Progenitor cell of endocrine pancreas (in vitro differentiated cells): ENCODE measurements at places on chromosomes 7 and 10.

- DNase-seq: no peak
Measured at GRCh38 chr10:69953851-69954250, 98.8 kb upstream of the MACROH2A2 start.

DNA sequence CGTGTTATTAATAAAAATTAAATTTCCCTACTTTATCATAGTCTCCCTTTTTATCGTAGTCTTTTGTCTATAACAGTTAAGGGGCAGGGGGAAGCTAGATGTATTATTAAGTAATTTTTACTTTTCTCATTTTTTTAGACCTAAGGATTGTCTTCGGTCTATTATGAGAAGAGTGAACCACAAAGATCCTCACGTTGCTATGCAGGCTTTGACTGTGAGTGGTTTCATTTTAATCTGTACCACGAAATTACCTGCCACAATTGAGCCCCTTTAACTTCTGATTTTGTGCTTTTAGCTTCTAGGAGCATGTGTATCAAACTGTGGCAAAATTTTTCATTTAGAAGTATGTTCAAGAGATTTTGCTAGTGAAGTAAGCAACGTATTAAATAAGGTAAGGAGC, 40.6 kb downstream of the STAM start:
- no peak for DNase-seq

DNA sequence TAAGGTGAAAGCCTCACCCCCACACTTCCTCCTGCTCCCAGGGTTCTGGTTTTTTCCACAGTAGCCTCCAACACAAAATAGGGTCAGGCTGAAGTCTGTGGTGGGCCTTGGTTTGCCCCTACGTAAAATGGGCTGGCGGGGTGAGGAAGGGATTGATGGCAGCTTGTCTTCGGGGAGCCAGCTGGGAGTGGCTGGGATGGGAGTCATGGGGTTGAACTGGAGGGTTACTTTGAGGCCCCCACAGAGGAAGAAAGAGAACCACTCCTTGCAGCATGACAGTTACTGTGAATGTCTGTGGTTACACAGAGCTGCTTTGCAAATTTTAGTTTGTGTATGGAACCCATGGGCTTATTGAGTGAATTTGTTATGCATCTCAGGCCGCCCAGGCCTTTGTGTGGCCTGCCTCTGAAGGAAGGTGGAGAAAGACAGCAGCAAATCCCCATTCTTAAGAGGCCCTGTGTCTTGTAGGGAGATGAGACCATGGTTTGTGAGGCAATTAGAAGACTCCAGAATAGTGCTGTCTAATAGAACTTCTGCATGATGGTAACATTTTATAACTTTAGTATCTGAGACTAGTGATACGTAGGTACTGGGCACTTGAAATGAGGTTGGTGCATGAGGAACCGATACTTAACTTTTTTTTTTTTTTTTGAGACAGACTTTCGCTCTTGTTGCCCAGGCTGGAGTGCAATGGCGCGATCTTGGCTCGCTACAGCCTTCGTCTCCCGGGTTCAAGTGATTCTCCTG, 8.1 kb downstream of the TRIM8 start:
- no peak for DNase-seq

GRCh38 chr10:124184208-124184830, 90.9 kb upstream of the CHST15 start:
- no peak for DNase-seq

DNA sequence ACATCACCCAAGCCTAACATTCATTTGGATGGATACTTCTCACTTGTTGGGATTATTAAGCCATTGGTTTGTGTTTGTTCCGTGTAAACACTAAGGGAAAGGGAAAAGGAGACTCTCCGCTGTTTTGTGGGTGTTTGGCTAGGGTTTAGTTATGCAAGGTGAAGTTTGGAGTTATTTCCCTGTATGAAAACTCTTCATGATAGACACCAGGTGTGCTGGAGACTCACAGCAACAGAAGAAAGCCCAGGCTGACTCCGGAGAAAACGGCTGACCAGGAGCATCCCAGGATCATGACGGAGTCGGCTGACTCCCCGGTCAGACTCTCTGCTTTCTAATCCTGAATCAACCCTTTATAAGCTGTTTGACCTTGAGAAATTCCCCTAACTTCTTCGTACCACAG, 94.1 kb upstream of the KLF6 start:
- no peak for DNase-seq

DNA sequence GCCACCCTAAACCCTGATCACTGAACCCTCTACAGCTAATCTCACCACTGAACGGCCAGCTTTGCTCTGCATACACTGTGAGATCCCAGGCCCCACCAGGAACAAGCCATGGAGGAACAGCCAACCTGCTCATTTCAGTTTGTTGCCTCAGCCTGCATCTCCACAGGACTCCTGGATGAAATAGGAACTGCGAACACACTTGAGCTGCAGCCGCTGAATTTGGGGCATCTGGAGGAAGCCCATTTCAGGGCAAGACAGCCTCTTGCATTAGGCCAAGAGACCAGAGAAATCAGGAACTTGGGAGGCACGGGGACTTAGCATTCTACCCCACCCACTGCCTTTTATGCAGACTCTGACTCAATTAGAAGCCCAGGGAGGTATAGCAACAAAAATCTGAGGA, 14.5 kb upstream of the EGR2 start:
- DNase-seq: no peak

DNA sequence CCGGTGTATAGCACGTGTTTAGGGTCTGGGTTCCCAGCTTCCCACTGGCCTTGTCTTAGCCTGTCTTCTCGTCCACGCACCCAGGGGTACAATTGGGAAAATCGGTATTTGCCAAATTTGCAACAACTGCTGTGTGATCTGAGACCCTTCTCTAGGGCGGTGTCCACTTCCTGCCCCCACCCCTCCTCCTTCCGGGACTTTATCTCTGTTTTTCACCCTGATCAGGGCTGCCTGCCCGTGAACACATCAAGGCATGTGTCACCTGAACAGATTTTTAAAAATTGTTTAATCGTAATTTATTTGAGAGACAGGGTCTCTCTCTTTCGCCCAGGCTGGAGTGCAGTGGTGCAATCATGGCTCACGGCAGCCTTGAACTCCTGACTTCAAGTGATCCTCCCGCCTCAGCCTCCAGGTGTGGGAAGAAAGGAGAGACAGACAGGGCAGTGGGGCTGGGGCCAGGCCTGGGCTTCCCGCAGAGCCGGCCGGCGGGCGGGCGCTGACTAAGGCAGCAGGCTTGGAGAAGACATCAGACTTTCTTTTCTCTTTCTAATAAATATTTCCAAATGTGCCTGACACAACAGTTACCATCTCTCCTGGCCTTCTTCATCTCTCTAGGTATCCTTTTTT, 27.5 kb downstream of the ELFN1 start:
- DNase-seq: no peak

GRCh38 chr7:29606287-29606721, 42.7 kb downstream of the PRR15 start:
- DNase-seq: no peak

GRCh38 chr7:21142081-21142480, 285.8 kb upstream of the SP4 start:
- no peak for DNase-seq

- DNase-seq: no peak
Measured at GRCh38 chr10:29835055-29835454, 200.3 kb upstream of the SVIL start.

DNA sequence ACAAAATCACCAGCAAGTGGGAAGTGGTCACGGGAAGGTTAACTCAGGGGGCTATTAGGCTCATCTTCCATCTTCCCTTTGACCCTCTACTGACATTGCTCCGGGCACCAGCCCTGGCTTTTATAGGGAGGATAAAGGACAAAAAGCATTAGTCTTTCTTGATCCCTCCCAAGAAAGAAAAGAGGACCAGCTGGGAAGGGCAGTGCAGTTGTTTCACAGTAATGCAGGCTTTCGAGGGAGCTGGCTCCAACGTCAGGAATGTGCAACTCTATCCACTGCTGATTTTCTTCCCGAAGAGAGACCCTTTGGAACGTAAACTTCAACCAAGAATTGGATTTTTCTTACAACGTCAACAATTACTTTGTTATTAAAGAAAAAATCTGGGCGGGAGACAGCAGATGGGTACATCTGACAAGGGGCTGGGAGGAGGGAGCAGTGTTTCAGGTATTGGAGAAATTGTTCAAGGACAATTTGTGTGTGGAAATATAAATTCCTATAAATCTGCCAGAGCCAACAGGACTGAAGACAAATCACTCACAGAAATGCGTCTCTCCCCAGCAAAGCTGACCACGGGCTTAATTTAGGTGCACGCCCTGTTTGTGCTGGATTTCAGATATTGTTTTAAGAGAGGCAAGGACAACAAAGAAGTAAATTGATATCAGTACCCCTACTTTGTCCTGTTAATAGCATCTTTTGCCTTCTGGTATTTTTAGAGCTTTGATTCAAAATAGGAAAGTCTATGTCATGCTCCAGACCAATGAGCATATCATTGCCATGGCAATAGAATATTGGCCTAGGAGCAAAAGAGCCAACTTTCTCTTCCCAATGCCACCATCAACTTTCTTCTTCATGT, 23.4 kb upstream of the ARID5B start:
- DNase-seq: no peak

DNA sequence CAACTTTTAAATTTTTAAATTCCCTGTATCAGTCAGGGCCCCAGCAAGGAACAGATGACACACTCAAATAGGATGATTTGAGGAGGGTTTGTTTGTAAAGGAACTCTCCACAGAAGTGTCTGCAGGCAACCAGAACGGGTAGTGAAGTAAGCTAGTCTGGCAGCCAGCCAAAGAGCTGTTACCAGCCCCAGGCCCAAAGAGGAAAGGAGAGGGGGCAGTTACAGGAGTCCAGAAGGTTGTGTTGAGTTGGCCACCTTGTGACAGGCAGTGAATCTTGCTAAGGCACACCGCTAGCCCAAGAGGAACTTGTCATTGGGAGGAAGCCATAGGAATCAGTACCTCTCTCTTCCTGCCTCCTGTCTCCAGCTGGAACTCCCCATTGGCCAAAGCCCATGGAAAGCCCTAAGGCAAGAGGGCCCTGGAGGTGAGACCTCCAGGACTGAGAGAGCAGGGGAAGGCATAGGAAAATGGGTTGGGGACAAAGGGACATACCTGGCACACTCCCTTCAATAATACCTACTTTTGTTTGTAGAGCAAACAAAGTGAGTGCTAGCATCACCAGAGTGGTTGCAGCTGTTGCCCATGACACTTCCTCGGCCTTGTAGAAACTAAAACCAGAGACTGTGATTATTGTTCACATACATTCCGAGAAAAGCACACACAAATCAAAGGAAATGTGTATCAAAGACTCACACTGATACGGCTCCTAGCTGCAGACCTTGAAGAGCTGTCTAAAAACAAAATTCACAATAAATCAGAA, 25.4 kb upstream of the GATAD1 start:
- no peak for DNase-seq

- no peak for DNase-seq
Measured at GRCh38 chr7:143188994-143189393, 5.8 kb downstream of the TAS2R39 start.

DNA sequence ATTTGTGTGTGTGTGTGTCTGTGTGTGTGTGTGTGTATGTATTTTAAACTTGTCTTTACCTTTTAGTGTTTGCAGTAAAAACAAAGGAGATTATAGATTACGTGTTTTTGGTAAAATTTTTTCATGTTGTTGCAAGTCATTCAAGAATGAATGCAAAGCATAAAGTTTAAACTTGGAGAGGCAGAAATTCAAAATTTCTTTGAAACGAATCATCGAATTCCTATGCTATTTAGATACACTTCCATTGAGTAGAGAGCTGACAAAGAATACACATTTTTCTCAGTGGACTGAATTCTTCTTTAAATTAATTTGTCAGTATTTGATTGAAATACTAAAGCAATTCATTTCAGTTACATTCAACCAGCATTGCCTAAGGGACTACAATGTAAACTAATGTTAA, 66.0 kb upstream of the HDAC9 start:
- DNase-seq: no peak

DNA sequence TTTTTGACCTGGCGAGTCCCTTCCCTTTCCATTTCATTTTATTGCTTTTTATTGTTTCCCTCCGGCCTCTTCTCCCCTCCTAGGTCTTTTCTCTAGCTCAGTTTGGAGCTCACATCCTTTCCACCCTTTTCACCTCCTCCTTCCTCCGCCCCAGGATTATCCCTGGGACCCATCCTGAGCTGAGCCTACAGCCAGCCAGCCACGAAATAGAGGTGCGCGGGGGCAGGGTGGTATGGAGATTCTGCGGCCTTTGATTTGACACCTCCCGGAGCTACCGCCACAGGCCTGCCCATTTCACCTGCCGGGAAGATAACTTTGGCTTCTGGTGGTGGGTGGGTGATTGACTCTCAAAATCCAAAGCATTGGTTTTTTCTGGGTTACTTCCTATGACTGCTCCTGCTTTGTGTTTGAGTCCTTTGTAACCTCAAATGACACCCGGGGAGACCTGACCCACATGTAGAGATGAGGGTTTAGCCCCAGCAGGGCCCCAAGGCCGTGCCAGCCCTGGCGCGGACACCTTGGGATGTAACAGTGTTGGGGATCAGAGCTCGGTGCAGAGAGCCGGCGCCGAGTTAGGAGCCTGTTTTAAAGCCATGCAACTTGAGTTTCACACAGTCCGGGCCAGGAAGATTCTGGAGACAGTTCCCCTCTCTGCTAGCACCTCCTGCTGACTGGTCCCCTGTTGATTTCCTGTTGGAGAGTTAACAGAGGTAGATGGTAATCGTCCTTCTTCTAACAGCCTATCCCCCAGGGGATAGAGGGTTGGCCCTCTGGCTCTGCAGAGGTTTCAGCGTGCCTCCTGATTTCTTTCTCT, 1.5 kb downstream of the DUSP5 start:
- DNase-seq: no peak

GRCh38 chr10:43698156-43698555, 49.5 kb upstream of the ZNF32 start:
- DNase-seq: no peak

DNA sequence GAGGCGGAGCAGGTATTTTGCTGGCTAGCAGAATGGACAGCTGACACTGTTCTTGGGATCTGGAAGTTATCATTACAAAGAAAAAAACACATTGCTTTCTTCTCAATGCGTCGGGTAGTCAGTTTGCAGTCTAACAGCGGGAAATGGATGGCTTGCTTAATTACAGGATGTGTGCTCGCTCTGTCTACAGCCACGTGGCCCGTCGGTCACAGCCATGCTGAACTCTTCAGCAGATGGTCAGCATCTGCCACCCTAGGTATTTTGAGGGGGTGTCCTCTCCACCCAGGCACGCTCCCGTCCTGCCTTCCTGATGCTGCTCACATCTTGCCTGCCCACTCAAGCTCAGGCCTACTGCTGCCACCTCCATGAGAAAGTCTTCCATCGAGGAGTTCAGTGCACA, 20.4 kb upstream of the INMT start:
- DNase-seq: no peak
